ENCODE measurements at places on chromosomes 4 and X.

- DNase-seq: peak; percentile 44
These were observed 22.4 kb downstream of the GAB1 start for GRCh38 chr4:143358923-143359643.

DNA sequence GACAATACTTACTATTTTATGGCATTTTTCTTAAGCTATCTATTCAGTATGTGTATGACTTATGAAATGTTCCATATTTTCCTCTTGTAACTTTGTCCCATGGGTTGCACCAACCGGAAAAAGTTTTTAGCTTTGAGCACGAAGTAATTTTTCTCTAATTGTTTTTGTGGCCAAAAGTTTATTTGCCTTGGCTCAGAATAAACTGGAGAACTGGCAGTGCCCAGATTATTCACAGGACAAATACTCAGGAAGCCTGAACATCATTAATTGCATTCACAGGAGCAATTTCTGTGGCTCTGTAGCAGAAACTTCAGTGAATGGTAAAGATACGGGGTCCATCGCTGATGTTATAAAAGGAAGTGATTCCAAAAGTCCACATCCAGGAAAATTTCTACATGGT is 184.5 kb downstream of the ARHGAP10 start:
- DNase-seq: no peak

DNA sequence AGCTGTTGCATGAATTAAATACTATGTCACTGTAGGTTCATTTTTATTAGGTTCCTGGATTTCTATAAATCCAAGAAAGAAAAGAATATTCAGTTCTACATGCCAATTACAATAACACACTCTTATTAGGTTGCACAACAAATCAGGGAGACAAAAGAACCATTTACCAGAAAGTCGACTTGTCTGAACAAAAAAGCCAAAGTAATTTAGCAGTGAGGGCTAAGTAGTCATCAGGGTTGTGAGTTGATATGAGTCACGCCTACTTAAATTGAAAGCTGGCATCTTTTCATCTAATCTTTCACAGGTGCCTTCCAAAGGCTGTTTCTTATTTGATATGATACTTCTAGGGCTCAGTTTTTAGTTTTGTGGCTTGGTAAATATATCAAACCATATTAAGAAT is 25.4 kb upstream of the GNRHR start:
- DNase-seq: no peak

GRCh38 chr4:147682755-147683154 is 1.2 kb downstream of the PRMT9 start:
- no peak for DNase-seq

DNA sequence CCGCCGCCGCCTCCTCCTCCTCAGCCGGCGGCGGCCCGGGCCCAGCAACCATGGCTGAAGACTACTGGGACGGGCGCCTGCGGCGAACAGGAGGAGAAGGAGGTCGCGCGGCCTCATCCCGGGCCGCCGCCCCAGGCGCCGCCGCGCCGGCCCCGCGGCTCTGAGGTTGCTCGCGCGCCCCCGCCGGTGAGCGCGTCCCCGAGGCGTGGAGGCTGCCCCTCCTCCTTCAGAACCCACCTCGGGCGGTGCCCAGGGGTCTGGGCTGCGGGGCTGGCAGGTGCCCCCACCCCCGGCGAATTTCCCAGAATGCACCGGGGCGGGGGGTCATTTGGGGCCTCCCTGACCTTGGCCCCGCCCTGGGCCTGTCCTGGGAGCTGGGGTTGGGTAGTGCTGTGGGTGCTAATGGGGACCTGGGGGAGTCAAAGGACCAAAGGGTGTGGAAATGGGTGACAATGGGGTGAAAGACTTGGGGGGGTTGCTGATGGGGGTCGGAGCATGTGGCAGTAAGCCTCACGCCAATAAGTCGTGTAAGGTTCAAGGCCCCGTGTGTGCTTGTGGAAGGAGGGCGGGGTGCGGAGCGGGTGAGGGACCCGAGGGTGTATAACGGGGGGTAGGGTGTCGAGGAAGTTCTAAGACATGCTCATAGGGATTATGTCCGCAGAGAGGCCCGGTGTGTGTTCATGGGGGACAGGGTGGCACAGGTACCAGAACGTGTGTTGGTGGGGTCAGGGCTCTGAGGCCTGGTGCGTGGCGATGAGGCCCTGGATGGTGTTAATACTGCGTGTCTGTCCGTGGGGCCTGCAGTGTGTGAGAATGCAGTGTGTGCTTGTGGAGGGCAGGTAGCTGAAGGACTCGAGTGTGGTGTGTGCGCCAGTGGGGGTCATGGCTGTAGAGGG is 687 bp downstream of the CDK16 start:
- DNase-seq: peak; percentile 62

GRCh38 chr4:142130666-142131065 is 494.3 kb downstream of the IL15 start:
- DNase-seq: no peak

DNA sequence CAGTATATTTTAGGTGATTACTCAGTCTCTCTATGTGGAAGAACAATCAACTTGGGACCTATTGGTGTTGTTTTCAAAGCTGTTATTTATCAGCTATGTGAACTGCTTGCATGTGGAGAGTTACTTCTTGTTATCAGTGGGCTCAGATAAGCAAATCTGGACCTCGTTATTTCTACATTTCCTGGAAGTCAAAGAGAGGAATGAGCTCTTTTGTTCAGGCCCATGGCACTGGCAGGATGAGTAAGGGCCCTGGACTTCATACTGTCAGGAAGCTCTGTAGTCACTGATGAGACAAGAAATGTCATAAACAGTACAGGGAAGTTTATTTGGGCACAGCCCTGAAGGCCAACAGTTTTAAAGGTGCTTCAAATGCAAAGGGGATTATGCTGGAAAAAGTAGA is 760.6 kb upstream of the EPHA5 start:
- no peak for DNase-seq

DNA sequence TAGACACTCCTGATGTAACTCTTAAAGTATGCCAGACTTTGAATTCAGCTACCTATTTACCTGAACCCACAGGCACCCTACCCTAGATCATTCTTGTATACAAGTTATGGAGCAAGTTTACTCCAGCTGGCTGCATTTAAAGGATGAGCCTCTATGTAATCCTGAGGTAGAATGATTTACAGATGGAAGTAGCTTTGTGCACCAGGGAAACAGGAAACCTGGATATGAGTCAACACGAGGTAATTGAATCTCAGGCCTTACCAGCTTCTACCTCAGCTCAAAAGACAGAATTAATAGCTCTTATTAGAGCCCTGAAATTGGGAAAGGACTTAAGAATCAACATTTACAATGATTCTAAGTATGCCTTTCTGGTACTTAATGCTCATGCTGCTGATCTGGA is 119.8 kb downstream of the AGTR2 start:
- DNase-seq: no peak

DNA sequence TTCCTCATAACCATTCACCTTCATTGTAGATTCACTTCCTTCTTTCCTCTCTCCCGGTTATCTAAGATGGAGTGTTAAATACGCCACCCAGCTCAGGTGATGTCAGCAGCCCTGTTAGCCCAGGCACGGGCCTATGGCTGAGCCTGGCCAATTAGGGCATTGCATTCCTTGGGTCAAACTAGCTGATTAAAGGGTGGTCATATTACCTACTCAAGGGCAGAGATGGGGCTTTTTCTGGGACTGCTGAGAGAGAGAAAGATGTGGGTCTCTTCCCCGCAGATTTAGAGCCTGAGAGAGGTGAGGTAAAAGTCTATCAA is 39.9 kb upstream of the AFAP1 start:
- no peak for DNase-seq

- no peak for DNase-seq
These were observed 214.6 kb downstream of the FRMPD4 start for GRCh38 chrX:12352922-12353321.

GRCh38 chrX:132651421-132652086 is 162.7 kb upstream of the MBNL3 start:
- DNase-seq: no peak

- DNase-seq: peak; percentile 40
These were observed 4.8 kb upstream of the CXCL13 start for GRCh38 chr4:77600521-77601451.

GRCh38 chr4:169723207-169723965 is 34.4 kb downstream of the HPF1 start:
- no peak for DNase-seq

- DNase-seq: no peak
These were observed 483.7 kb upstream of the FTHL17 start for GRCh38 chrX:31555506-31555905.

Data from stimulated activated CD4-positive, alpha-beta T cell treated with anti-CD3 and anti-CD28 coated beads, Interleukin-15, amount 100 ng/mL, for 24 hours (primary cell).